GF-D8 (cell line): ENCODE measurements at places on chromosomes 4 and X.

DNA sequence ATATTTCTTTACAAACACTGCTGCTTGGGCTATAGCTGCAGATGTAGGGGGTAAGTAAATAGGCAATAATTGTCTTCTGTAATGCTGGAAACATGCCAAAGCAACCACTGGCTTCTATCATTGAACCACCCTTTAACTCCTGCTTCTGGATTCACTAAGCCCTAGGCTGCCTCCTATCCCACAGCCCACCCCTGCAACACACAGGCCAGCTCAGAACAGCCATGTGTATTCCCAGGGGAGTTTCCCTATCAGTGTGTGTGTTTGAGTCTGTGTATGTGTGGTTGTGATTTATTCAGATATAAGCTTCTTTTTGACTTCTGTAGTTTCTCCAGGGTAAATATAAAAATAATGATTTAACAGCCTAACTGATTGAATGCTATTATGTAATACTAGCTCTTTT lies 291.3 kb downstream of the PCDH10 start:
- no peak for DNase-seq

GRCh38 chr4:88001871-88002270 lies 5.6 kb upstream of the PKD2 start:
- no peak for DNase-seq

- no peak for DNase-seq
Observed at GRCh38 chr4:145786261-145786660, 106.3 kb downstream of the C4orf51 start.

DNA sequence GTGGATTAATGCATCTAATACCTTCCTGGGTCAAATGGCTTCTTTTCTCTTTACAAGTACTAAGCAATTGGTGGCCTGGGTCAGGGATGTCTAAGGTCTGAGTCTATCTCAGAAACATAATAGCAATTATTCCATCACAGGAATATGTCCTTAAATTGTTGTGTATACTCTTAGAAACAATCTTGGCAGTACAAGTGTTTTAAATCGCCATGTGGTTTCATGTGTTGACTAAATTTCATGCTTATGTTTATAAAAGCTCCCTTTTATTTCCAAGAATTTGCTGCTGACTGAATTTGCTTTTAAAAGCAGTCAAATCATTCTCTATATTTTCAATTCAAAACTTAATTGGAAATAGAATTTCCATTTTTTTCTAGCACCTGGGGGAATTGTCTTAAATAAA lies 125.3 kb upstream of the PACRGL start:
- no peak for DNase-seq

GRCh38 chrX:153934148-153934761 lies 582 bp downstream of the NAA10 start:
- DNase-seq, result no peak

DNA sequence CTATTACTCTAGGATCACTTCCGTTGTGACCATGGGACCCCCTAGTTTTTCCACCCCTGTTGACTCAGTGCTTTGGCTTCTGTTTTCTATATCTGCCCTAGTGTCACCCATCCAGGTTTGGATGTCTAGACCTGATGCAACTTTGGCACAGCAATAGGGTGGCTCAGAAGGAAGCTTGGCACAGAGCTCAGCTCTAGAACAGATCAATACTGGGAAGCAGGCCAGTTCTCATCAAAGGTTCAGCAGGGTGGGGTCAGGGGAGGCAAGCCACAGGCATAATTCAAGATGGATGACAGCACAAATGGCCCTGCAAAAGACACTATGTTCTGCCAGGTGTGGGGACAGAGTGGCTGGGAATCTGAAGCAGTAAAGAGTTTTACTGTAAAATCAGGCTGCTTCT lies 74.2 kb upstream of the EGFL6 start:
- no peak for DNase-seq

GRCh38 chr4:153787061-153787560 lies 1.8 kb downstream of the SFRP2 start:
- DNase-seq, result no peak

DNA sequence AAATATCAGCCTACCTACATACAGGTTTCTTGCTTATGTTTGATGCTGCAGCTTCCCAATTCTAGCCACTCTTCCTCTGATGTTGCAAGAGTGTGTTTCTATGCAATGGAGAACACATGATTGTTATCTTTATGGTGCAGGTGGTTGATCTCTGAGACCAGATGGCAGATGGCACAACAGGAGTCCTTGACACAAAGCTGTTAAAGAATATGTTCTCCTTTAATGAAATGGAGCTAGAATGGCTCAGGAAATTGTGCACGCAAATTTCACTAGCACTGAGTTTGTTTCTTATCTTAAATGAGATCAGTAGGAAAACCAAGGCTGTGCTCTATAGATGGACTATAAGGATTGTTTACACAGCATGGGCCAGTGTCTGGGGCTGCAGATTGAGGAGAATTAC lies 29.9 kb upstream of the TTC29 start:
- DNase-seq, result peak; percentile 98

DNA sequence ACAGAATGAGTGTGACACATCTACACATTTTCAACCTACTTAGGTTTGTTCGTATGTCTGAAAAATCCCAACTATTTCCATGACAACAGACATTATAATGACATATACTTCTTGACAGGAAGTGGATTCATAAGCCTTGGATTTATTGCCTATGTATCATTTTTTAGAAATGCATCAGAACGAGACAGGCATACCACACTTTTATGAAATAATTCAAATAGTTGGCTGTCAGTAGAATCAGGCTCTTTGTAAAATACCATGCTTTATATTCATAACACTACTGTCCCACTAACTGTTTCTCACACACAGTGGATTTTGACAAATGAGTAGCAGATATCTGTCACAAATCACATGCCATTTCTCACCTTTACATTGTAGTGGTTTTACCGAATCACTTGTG lies 173.2 kb downstream of the BEND2 start:
- no peak for DNase-seq

GRCh38 chrX:135977611-135978010 lies 3.8 kb upstream of the MMGT1 start:
- DNase-seq, result no peak

GRCh38 chr4:149910604-149911350 lies 95.1 kb upstream of the IQCM start:
- no peak for DNase-seq

DNA sequence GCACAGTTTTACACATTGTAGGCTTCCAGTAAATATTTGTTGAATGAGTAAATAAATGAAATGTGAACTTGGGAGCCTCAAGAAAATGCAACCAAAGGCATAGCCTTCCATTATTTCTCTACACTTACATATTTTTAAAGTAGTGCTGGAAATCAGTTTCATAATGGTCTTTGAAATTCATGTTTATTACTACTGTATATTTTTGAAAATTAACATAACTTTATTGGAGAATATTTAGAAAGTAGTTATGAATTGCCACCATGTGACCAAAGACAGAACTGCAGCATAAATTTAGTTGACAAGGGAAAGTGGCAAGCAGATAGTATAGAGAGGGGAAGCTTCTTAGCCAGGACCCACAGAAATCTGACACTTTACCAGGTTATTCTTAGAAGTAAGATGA lies 6.4 kb downstream of the TCEAL8 start:
- no peak for DNase-seq

GRCh38 chrX:150872773-150873336 lies 25.6 kb downstream of the CD99L2 start:
- DNase-seq, result no peak

- no peak for DNase-seq
Observed at GRCh38 chr4:118981171-118981838, 92.7 kb downstream of the SYNPO2 start.

GRCh38 chrX:26100421-26100920 lies 37.7 kb upstream of the MAGEB18 start:
- no peak for DNase-seq

DNA sequence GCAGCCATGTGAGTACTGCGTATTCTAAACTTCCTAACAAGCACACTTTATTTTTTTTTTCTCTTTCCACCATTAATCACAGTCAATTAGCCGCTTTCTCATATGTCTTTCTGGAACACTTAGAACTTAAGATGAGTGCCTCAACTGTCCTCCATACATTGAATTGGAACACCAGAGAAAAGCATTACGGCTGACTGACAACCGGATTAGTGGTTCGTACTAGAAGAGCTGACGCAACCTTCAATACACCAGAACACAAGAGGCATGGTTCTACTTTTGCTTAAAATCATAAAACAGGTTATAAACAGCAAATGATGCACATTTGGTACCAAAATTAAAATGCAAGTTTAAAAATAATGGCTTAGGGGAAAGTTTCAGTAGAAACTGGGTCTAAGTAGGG lies 3.3 kb downstream of the TMEM47 start:
- no peak for DNase-seq

- no peak for DNase-seq
Observed at GRCh38 chr4:54767376-54767775, 109.6 kb downstream of the KIT start.

- DNase-seq, result no peak
Observed at GRCh38 chr4:106329041-106329618, 12.8 kb downstream of the AIMP1 start.

DNA sequence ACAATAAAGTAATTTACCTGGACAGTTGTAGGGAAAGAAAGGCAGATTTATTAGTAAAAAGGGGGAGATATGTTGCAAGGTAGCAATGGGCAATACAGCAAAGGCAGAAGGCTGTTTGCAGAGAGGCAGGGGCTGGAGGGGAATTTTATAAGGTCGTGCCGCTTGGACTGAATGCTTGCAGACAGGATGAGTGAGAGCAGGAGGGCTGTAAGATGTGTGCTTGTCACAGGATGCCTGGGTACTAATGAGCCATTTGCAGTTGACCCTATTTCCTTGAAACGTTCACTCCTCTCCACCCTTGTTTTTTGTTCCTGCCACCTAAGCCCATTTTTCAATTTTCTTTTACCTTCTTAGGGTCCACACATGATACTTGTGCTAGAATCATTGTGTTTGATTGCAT lies 214.7 kb downstream of the TRAM1L1 start:
- no peak for DNase-seq

GRCh38 chr4:96102541-96103026 lies 262.7 kb downstream of the PDHA2 start:
- no peak for DNase-seq

DNA sequence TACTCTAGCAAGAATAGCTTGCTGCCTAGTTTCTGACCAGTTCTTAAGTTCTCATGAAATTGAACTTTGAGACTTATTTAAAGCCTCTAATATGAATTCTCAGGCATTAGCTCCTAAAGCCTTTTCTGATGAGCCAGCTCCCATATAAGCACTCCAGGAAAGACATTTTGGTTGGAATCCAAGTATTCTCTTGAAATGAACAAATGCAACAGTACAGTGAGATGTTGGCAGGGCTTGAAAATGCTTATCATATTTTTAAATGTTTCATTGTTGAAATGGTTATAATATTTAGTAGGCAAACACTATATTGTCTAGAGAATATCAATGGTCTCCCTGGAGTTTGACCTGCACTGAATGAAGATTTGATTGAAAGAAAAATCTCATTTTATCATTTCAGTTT lies 240.3 kb downstream of the ANK2 start:
- DNase-seq, result no peak

GRCh38 chr4:6153874-6154273 lies 46.5 kb downstream of the JAKMIP1 start:
- no peak for DNase-seq

GRCh38 chr4:54913751-54914526 lies 211.5 kb downstream of the KDR start:
- DNase-seq, result no peak

DNA sequence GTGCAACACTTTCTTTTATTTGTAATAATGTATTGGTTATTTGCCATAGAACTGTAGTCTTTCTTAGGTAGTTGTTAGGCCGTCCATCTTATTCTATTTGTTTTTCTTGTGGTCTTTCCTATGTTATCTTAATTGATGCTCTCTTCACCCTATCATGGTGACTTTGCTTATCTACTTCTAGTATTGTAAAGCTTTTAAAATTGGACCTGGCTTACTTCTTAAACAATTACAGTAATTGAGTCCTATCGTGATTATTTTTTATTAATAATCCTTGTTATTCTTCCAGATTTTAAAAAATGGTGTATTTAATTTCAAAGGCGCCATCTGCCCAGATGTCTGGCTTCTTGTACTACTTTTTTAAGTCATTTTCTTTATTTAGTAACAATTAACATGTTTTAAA lies 63.7 kb downstream of the CLCN5 start:
- DNase-seq, result no peak

DNA sequence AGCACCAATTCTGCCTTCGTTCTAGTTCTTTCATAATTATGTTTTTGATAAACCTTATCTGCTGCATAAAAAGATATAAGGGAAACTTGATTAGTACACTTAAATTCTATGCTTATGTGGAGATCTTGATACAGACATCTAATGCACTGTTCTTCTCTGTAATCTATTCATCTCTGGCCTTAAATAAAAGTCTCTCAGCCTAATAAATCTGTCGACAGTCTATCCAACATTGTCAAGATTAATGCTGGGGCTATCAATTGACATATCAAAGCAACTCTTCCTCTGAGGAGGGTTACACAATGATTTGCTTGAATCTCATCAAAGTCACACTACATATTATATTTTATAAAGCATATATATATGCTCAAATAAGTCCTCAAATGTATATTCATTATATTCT lies 545.5 kb downstream of the SPOCK3 start:
- DNase-seq, result no peak

DNA sequence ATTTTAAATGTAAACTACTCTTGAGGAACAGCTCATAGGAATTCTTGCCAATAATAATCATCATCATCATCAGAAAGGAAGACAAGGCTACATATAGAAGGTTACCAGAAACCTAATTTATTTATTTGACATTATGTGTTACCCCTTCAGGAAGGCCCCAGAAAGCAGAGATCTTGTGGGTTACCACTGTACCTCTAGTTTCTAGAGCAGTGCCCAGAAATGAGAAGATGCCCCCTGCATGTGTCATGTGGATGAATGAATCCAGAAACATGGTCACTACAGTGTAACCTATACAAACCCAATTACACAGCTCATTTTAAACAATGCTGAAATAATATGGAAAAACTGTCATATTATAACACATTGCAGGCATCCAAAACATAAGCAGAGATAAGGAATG lies 70.4 kb downstream of the ARAP2 start:
- no peak for DNase-seq

GRCh38 chr4:85946821-85947220 lies 413.0 kb downstream of the MAPK10 start:
- no peak for DNase-seq

GRCh38 chr4:160184884-160185283 lies 1082.0 kb downstream of the RAPGEF2 start:
- DNase-seq, result no peak

GRCh38 chr4:13117185-13117584 lies 367.0 kb downstream of the RAB28 start:
- no peak for DNase-seq

- DNase-seq, result no peak
Observed at GRCh38 chrX:41932885-41933284, 9.5 kb upstream of the CASK start.

- DNase-seq, result peak; percentile 24
Observed at GRCh38 chr4:67632492-67632891, 68.5 kb downstream of the UBA6 start.
